ENCODE measurements at places on chromosomes 11 and 22. TPM values are rescaled to one million over a fixed set of nuclear protein-coding genes. Genes with fewer than 3 reads are reported as not detected.
A peak's percentile ranks its signal among the peaks of the same experiment; 100 is the strongest.

DNA sequence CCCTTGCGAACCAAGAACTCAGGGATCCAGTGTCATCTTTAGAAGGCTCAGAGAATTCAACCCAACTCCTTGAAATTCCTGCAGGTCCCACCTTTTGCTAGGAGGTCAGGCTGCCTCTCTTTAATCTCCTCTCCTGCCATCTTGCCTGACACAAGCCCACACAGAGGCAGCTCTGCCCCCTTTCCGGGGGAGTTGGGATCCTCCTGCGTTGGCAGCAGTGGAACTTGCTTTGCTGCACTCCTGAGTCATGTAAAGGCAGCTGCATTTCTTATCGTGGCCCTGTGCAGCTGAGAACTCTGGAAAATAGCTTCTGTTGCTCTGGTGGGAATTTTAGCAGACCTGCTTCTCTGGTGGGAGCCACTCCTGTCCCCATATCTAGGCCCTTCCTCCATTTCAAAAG lies 142.3 kb upstream of the TBCEL start:
- no peak overlapping the region for H3K4me3 ChIP-seq
- H3K36me3 ChIP-seq, result no peaks in the 10 kb centered on the region
- H3K27ac ChIP-seq, result no peak overlapping the region

- H3K4me3 ChIP-seq, result no peak overlapping the region
- no peaks in the 10 kb centered on the region for H3K36me3 ChIP-seq
- no peak for DNase-seq
- H3K4me1 ChIP-seq, result no peaks in the 10 kb centered on the region
- no peaks in the 10 kb centered on the region for H3K27me3 ChIP-seq
Observed at GRCh38 chr11:98423933-98424332, 596.8 kb upstream of the CNTN5 start.

- no peak overlapping the region for H3K27ac ChIP-seq
- no peak for DNase-seq
- H3K4me1 ChIP-seq, result peaks cover 3% of the 10 kb centered on the region
Observed at GRCh38 chr11:68682531-68682961, 1.8 kb upstream of the GAL start.

GRCh38 chr11:75445315-75445953 lies 12.4 kb upstream of the KLHL35 start:
- no peak overlapping the region for H3K27ac ChIP-seq
- DNase-seq, result peak; percentile 70
- no peaks in the 10 kb centered on the region for H3K27me3 ChIP-seq
- H3K36me3 ChIP-seq, result peaks cover 24% of the 10 kb centered on the region

DNA sequence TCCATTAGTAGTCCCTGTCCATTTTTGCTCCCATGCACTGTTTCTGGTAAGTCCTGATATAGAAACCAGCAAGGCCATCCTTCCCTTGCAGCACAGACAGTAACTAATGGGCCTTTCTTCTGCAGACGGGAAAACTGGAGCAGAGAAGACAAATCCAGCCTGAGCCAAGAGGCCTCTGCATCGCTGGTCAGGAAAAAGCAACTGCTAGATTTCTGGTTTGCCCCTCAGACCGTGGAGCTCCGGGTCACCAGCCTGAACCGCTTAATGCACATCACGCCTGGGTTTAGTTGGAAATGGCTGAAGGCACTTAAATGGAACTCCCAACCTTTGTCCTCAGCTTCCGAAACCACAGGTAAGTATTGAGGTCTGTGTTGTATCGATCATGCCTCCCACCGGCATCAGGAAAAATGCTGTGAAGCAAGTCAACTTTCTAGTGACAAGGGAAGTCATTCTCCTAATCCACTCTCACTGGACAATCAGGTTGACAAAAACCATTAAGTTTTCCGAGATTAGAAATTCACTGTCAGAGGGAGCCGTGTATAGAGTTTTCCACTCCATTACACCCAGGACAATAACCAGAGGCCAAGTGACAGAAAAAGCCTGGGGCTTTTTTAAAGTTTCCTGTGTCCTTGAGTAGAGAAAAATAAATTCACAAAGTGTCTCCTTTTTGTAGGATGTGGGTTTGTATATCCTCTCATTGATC lies 14.8 kb upstream of the LMO2 start:
- no peak overlapping the region for H3K27ac ChIP-seq
- peaks cover 2% of the 10 kb centered on the region for H3K27me3 ChIP-seq
- H3K4me1 ChIP-seq, result no peaks in the 10 kb centered on the region
- no peak for DNase-seq
- no peaks in the 10 kb centered on the region for H3K36me3 ChIP-seq
- no peak overlapping the region for H3K4me3 ChIP-seq

DNA sequence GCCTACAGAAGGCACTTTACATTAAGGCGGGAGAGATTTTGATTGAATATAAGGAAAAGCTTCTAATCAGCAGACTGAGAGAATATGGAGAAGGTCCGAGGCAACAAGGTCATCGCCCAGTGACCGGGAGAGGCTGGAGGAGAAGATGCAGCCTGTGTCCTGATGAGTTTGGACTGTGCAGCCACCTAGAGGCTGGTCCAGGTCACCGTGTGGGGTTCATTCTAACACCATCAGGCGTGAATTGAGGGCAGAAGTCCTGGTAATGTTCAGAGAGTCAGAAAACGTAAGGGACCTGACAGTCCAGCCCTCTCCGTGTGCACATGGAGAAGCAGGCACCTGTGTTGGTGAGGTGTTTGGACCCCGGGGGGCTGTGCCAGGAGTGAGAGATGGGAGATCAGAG lies 102.7 kb downstream of the FEZ1 start:
- H3K27me3 ChIP-seq, result no peaks in the 10 kb centered on the region
- no peak overlapping the region for H3K27ac ChIP-seq
- DNase-seq, result no peak
- no peaks in the 10 kb centered on the region for H3K36me3 ChIP-seq
- H3K4me1 ChIP-seq, result peaks cover 18% of the 10 kb centered on the region
- no peak overlapping the region for H3K4me3 ChIP-seq

- no peaks in the 10 kb centered on the region for H3K27me3 ChIP-seq
- H3K36me3 ChIP-seq, result no peaks in the 10 kb centered on the region
- H3K4me1 ChIP-seq, result no peaks in the 10 kb centered on the region
- no peak for DNase-seq
Observed at GRCh38 chr11:117459979-117460300, 132.3 kb downstream of the CEP164 start.

- H3K4me3 ChIP-seq, result no peak overlapping the region
- no peak for DNase-seq
- H3K4me1 ChIP-seq, result peaks cover under 1% of the 10 kb centered on the region
- no peaks in the 10 kb centered on the region for H3K27me3 ChIP-seq
- no peak overlapping the region for H3K27ac ChIP-seq
Observed at GRCh38 chr11:77387701-77388100, 86.2 kb downstream of the PAK1 start.

GRCh38 chr11:105202844-105203548 lies 63.4 kb upstream of the CARD18 start:
- H3K4me3 ChIP-seq, result no peak overlapping the region
- no peaks in the 10 kb centered on the region for H3K27me3 ChIP-seq
- H3K27ac ChIP-seq, result no peak overlapping the region
- H3K36me3 ChIP-seq, result no peaks in the 10 kb centered on the region
- DNase-seq, result peak; percentile 16
- no peaks in the 10 kb centered on the region for H3K4me1 ChIP-seq

Gene RELT
- 13.1 TPM for total RNA-seq
